ENCODE measurements at places on chromosomes 6 and 20. TPM values are rescaled to one million over a fixed set of nuclear protein-coding genes. Genes with fewer than 3 reads are reported as not detected.

PRSS35 gene
- total RNA-seq, result not detected

COL9A3 gene
- 223 TPM for total RNA-seq

NOX3 gene
- not detected for total RNA-seq

TBC1D32 gene
- 49.6 TPM for total RNA-seq

- no peak for DNase-seq
These were observed 44.4 kb downstream of the ANKRD60 start for GRCh38 chr20:58184063-58184462.

GRCh38 chr20:11159728-11160127, 485.9 kb upstream of the JAG1 start:
- DNase-seq, result peak; percentile 13

- DNase-seq, result no peak
These were observed 184.0 kb downstream of the GPX5 start for GRCh38 chr6:28709478-28710349.

DNA sequence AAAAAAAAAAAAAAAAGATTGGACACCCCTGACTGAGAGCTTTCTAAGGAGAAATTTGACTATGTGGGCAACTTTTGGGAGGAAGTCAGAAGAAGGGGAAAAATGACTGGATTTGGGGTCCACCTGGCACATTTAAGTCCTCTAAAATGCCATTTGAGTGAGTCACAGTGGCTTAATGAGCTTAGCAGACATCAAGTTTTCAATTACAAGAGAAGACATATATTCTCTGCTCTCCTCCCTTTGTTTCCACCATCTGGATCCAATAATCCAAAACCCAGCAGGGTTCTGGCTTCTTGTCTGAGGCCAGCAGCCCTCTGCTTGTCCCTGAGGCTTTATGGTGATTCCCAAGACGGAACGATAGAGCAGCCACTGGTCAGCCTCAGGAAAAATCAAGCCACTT, 6.9 kb downstream of the PI3 start:
- no peak for DNase-seq

DNA sequence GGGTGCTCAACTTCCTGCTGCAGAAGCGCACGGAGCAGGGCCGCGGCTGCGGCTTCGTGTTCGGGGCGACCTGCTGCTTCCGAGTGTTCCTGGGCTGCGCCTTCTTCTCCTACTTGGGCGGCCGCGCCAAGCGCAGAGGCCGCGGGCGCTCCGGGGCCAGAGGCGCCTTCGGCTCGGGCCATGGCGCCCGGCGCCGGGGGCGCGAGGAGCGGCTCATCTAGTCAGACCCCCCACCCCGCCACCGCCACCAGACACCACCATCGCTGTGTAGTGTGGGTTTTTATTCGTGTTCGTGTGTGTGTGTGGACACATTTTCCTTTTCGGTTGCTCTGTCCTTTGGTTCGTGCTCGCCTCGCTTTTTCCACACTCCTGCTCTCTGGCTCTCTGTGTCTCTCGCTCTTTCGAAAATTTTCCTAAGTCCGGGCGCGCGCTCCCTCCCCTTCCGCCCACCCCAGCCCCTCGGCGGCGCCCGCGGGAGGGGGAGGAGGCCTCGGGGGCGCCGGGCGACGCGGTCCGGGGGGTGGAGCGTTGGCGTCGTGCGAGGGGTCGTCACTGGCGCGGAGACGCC, 38.1 kb downstream of the GNAS start:
- peak; percentile 75 for DNase-seq

- peak; percentile 49 for DNase-seq
These were observed 39.5 kb downstream of the UNC5CL start for GRCh38 chr6:40999569-40999968.

GRCh38 chr6:111766201-111766857, 106.9 kb downstream of the FYN start:
- no peak for DNase-seq

GRCh38 chr6:122063076-122063475, 336.4 kb upstream of the HSF2 start:
- DNase-seq, result no peak
